ENCODE measurements at places on chromosomes 3 and 15. TPM values are rescaled to one million over a fixed set of nuclear protein-coding genes. Genes with fewer than 3 reads are reported as not detected.

The GOLGA8G gene
- total RNA-seq = not detected

DNA sequence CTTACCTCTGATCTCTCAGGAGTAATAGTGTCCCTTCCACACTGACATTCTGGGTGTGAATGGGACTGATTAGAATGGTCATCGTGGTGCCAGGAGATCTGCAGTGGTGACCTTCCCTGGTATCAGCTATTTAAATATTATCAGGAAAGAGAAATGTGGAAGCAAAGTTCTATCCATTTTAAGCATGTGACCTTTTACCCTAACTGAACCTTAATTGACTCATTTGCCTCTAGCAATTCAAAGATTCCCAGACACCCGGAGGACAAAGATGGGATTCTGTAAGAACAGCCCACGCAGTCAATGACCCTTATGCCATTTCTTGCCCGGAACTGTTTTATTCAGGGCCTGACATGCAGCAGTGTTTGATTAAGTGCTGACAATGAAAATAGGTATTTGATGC, 10.3 kb downstream of the LIPC start:
- DNase-seq = no peak

GRCh38 chr3:32794487-32795308, 23.1 kb upstream of the TRIM71 start:
- peak; percentile 66 for DNase-seq

The CADM2 gene
- total RNA-seq = 0.83 TPM

The CAMKV gene
- total RNA-seq = not detected

GRCh38 chr3:151806838-151807237, 7.1 kb upstream of the AADAC start:
- no peak for DNase-seq

GRCh38 chr3:193964517-193964880, 171.4 kb upstream of the HES1 start:
- no peak for DNase-seq

DNA sequence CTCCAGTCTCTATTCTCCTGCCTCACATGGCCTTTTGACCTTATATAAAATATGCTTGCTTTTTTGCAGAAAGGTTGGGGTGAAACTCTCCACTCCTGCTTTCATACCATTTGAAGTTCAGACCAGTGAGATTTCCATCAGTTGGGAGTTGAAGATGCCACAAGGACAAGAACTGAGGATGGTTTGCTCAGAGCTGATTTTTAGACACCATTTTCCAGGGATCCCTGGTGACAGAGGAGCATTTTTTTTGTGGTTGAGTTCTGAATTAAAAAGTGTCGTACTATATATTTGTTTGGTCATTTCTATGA, 8.8 kb upstream of the TM4SF1 start:
- no peak for DNase-seq

GRCh38 chr15:45784656-45785055, 149.8 kb downstream of the SQOR start:
- no peak for DNase-seq
